ENCODE measurements at places on chromosomes 13 and 19.

DNA sequence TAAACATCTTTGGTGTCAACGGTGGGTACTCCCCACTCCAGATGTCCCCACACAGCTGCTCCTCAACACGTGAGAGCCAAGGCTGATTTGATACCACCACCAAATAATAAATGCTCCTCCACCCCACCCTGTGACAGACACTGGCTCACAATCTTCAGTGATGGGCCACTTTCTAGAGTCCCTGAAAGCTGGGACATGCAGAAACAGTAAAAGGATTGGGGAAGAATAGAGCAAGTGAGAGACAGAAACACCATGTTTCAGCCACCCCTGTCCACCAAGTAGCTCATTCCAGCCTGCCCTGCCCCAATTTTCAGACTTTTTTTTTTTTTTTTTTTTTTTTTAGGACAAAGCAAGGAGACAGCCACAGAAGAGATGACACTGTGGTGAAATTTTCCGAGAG is 1.6 kb downstream of the SLC46A3 start:
- H3K27me3 ChIP-seq: no peaks in the 10 kb centered on the region
- no peak overlapping the region for H3K27ac ChIP-seq
- no peak overlapping the region for H3K4me3 ChIP-seq
- DNase-seq: no peak

DNA sequence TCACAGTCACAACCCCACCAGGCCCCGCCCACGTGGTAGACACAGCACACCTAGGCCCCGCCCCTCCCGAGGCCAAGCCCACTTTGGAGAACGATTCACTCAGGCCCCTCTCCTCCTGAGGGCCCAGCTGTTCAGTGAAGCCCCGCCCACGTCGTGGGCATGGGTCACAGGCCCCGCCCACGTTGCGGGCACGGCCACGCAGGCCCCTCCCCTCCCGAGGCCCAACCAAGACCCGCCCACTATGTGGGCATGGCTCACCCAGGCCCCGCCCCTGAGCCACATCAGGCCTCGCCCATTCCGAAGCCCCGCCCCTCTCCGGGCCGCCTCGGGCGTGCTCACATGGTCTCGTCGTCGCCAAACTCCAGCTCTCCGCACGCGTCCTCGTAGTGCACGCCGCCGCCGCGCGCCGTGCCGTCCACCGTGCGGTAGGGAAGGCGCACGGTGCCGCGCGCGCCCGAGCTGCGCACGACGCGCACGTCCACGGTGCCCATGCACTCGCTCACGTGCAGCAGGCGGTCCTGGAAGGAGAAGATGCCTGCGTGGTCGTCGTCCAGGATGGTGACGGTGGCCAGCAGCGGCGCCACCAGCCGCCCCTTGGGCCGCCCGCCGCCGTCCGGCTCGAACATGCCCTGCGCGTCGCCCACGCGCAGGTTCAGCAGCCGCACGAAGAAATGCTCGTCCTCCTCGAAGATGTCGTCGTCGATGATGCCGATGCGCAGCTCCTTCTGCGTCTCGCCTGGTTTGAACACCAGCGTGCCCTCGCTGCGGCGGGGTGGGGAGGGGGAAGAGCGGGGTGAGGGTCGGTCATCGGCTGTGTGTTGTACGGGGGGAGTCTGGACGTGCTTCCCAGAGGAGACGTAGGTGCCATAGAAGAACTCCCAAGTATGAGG is 24.0 kb downstream of the SLC8A2 start:
- peak; percentile 81 for DNase-seq
- peaks cover 43% of the 10 kb centered on the region for H3K27me3 ChIP-seq
- H3K4me3 ChIP-seq: no peak overlapping the region
- peaks cover 5% of the 10 kb centered on the region for H3K4me1 ChIP-seq

- DNase-seq: no peak
- H3K4me3 ChIP-seq: no peak within 1 kb of the TSS
- H3K27me3 ChIP-seq: no peaks in the 10 kb centered on the region
- H3K4me1 ChIP-seq: peaks cover 4% of the 10 kb centered on the region
Observed at GRCh38 chr19:35228177-35228930, at the start of gene FAM187B. TSS of gene FAM187B (minus strand) at chr19:35228739. CDS start at chr19:35228680, 59 bp downstream.

DNA sequence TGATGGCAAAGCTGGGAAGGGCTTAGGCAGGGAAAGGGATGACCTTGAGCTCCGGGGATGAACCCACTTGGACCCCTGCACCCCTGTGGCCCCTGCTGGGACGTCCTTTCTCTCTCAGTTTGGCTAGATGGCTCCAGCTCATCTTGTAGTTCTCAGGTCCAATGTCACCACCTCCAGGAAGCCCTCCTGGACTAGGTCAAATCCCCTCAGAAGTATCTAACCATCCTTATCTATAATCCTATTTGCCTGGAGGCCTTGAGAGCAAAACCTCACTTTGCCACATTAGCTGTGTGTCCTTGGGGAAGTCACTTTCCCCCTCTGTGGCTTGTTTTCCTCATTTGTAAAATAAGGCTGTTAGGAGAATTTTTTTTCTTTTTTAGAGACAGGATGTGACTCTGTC is 42.7 kb upstream of the NFIC start:
- no peak for DNase-seq
- no peaks in the 10 kb centered on the region for H3K4me1 ChIP-seq
- H3K27ac ChIP-seq: no peak overlapping the region
- no peaks in the 10 kb centered on the region for H3K36me3 ChIP-seq
- no peaks in the 10 kb centered on the region for H3K27me3 ChIP-seq

DNA sequence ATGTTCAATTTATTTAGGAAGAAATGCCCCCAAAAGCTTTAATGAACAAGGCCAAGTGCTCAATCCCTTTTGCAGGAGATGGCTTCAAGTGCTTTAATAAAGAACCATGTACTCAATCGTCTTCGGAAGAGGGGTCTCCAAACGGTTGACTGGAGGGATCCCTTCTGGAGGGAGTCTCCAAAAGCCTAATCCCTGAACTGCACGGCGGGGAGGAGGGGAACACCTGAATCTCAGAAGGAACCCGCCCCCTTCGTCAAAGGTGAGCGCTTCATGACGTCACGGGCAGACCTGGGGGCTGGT is 505 bp downstream of the PAF1 start:
- H3K36me3 ChIP-seq: peaks cover 50% of the 10 kb centered on the region
- no peaks in the 10 kb centered on the region for H3K27me3 ChIP-seq
- peak overlapping the region; percentile 69 for H3K4me3 ChIP-seq
- peak overlapping the region; percentile 93 for H3K27ac ChIP-seq
- H3K4me1 ChIP-seq: peaks cover 13% of the 10 kb centered on the region
- DNase-seq: peak; percentile 61

DNA sequence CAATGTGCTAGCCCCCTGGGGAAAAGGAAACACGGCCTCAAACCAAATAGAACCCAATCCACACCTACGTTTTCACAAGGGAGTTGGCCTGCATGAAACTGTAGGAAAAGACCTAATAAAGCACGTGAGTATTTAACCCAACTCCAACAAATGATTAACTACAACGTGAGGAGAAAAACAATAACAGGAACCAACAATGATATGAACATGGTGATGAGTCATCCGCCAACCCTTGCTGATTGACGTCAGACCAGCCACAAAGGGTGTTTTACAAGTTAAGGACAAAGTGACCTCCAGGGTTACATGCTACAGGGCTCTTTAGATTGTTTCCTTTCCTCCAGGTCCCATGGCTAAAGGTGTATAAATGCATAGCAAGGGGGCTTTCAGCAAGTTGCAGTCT is 460.5 kb downstream of the COG6 start:
- H3K4me3 ChIP-seq: no peak overlapping the region
- H3K27ac ChIP-seq: no peak overlapping the region
- no peaks in the 10 kb centered on the region for H3K27me3 ChIP-seq
- peak; percentile 57 for DNase-seq
- no peaks in the 10 kb centered on the region for H3K36me3 ChIP-seq
- no peaks in the 10 kb centered on the region for H3K4me1 ChIP-seq

- DNase-seq: no peak
- peaks cover 28% of the 10 kb centered on the region for H3K4me1 ChIP-seq
- no peak overlapping the region for H3K4me3 ChIP-seq
- H3K36me3 ChIP-seq: no peaks in the 10 kb centered on the region
- H3K27ac ChIP-seq: no peak overlapping the region
Observed at GRCh38 chr19:18053576-18054219, 33.0 kb downstream of the IL12RB1 start.

- no peaks in the 10 kb centered on the region for H3K4me1 ChIP-seq
- H3K4me3 ChIP-seq: no peak overlapping the region
- no peaks in the 10 kb centered on the region for H3K36me3 ChIP-seq
- H3K27me3 ChIP-seq: no peaks in the 10 kb centered on the region
- no peak for DNase-seq
Observed at GRCh38 chr13:36839281-36839680, 20.3 kb downstream of the RFXAP start.

DNA sequence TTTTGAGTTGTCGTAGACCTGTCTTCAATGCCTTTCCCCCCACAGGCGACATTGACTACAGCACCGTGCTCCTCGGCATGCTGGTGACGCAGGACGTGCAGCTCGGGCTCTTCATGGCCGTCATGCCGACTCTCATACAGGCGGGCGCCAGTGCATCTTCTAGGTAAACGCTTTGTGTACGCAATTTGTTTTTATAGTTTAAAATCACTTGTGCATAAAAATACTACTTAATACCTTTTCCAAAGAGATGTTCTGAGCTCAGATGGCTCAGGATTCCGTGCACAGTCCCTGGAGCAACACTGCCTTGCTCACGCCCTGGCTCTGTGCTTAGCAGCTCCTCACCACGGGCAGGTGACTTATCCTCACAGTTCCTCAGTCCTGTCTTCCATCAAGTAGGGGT is 30.1 kb upstream of the DCUN1D2 start:
- H3K4me3 ChIP-seq: no peak overlapping the region
- H3K27me3 ChIP-seq: no peaks in the 10 kb centered on the region
- H3K27ac ChIP-seq: no peak overlapping the region
- no peak for DNase-seq
- peaks cover 10% of the 10 kb centered on the region for H3K36me3 ChIP-seq
